ENCODE measurements at places on chromosomes 16 and 17. TPM values are rescaled to one million over a fixed set of nuclear protein-coding genes. Genes with fewer than 3 reads are reported as not detected.

- no peak for DNase-seq
Measured at GRCh38 chr17:69187294-69187693, 41.3 kb downstream of the ABCA10 start.

DNA sequence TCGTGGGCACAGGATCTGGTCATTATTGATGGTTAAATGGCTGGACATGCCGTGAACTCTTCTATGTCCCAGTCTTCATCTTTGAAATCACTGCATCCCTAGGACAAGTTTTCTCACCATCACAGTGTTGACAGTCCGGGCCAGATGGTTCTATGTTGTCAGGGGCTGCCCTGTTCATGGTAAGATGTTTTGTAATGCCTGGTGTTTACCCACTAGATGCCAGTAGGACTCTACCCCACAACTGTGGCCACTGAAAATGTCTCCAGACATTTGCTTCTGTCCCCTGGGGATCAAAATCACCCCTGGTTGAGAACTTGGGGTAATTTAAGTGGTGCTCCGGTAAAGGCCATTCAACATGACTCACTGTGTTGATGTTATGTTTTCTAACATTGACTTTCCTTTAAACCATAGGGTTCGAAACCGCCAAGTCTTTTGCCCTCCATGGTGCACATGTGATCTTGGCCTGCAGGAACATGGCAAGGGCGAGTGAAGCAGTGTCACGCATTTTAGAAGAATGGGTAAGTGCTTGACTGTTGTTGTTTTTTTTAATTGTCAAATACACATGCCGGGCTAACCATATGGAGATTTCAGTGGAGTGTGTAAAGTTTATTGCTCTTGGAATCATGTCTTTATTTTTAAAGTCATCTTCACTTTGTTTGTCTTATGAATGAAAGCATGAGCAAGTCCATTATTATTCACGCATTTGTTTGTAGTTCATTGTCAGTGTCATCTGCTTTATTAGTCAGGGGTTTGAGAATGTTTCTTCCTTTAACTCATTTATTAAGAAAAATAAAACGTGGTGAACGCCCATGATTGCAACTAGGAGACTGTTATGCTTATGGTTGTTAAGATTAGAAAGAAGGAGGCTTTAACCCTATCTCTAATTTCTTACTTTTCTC lies 64.6 kb downstream of the WWOX start:
- no peak for DNase-seq

DNA sequence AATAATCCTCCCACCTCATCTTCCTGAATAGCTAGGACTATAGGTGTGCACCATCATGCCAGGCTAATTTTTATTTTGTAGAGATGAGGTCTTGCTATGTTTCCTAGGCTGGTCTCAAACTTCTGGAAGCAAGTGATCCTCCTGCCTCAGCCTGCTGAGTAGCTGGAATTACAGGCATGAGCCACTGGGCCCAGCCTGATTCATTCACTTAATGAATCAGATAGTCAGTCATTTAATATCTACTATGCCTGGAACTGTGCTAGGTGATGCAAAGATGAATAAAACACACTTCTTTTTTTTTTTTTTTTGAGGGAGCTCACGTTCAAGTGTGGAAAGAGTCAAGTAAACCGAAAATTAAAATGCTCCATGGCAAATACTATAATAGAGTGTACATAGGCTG lies 39.4 kb downstream of the EFCAB13 start:
- DNase-seq: no peak

DNA sequence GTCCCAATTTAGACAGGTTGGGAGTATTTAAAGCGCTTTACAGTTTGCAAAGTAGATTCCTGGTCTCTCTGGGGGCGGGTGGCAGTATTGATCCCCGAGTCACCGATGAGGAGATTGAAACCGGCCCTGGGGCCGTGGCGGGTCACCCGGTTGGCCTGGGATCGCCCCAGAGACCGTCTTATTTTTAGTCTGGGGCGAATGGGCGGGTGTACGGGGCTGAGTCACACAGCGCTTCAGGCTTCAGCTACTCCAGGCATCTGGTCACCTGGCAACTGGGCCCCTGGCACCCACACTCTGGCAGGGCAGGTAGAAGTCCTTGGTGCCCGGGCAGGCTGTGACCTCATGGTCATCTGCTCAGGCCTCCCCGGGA lies 669 bp downstream of the MIEF2 start:
- peak; percentile 88 for DNase-seq

DNA sequence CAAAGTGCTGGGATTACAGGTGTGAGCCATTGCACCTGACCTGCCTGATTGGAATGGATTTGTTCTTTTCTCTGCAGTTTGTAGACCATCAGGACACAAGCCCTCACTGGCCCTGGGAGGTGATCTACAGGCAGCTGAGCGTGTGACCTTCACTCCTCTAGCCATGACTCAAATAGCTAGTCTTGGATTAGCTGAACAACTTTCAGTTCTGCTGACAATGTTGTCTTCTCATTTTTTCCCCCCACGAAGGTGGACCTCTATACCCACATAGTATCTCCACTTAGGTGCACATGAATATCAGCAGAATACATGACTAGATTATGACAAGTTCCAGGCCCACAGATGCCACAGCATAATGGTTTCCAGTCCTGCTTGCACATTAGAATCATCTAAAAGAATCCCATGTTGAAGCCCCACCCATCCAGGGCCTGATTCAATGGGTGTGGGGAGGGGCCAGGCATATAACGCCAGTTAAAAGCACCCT lies 36.8 kb downstream of the HS3ST3B1 start:
- DNase-seq: no peak

- DNase-seq: peak; percentile 34
Measured at GRCh38 chr17:30950189-30950588, 20.6 kb upstream of the RNF135 start.

Gene SLC16A6
- total RNA-seq: 7.7 TPM

Gene NXN
- 73.8 TPM for total RNA-seq

Gene DPEP3
- total RNA-seq: not detected

Gene ABCC11
- not detected for total RNA-seq

Gene KCTD2
- 35.8 TPM for total RNA-seq

Gene SLC12A3
- total RNA-seq: not detected

Gene ZNF778
- total RNA-seq: 15.3 TPM

Gene ATP1B2
- 5.7 TPM for total RNA-seq

Gene CCR7
- 0.20 TPM for total RNA-seq

Gene WFIKKN2
- 3.4 TPM for total RNA-seq

Gene NATD1
- 48.0 TPM for total RNA-seq
